Right hindlimb (tissue), 1 donor: ENCODE measurements at places on chromosomes 12 and 14.
A peak's percentile ranks its signal among the peaks of the same experiment; 100 is the strongest.

- DNase-seq, result no peak
Measured at GRCh38 chr12:3251067-3251466, 173.9 kb downstream of the TSPAN9 start.

DNA sequence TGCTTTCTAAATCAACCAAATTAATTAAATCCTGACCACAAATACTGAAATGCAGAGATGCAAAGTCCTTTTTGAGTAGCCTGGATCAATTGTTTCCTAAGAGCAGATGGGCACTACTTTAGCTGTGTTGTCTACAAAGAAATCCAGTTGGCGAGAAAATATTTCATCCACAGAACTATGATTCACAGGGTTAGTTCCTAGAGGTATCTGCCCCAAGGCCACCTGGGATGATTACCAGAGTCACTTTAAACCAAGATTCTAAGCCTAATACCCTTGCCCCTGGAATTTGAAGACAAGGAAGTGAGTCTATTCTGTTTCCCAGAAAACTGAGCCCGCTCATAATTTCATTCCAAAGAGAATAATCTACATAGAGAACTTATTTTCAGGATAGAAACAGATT, 198.4 kb downstream of the PPM1H start:
- DNase-seq, result no peak

GRCh38 chr12:54840244-54840865, 14.0 kb upstream of the MUCL1 start:
- DNase-seq, result peak; percentile 39

- no peak for DNase-seq
Measured at GRCh38 chr12:857611-858010, 91.9 kb downstream of the RAD52 start.

DNA sequence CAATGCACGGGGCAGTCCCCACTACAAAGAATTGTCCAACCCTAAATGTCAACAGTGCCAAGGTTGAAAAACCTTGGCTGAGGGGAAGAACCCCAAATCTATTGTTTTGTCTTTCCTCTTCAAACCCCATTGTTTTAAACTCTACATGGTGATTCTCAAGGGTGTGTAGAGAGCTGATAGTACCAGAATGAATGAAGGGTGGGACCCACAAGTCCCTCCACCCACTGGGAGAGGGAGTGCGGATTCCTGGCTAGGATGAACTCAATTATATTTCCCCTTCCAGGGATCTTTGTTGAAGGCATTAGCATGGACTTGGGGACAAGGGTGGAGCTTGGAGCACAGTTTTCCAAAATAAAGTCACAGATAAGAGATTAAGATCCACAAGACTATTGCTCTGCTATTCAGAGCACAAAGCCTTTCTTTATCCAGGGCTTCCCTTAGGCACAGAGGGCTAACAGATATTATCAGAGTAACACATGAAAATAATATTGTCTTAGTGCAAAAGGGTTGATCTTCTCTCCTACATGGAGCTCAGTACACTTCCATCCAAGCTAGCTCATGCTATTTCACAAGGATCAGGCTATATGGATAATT, 755.1 kb upstream of the TBX3 start:
- DNase-seq, result no peak

GRCh38 chr12:89370421-89370831, 18.1 kb upstream of the DUSP6 start:
- DNase-seq, result no peak
